Cardiac muscle cell (in vitro differentiated cells and primary cell): ENCODE measurements at places on chromosomes 7 and 10. TPM values are rescaled to one million over a fixed set of nuclear protein-coding genes. Genes with fewer than 3 reads are reported as not detected.

The ADAM8 gene
- 2.8 and 6.9 TPM in 2 replicates for total RNA-seq

- H3K4me1 ChIP-seq, result no peaks in the 10 kb centered on the region
- peaks cover 100% of the 10 kb centered on the region for H3K27me3 ChIP-seq
- H3K27ac ChIP-seq, result no peak overlapping the region
- no peaks in the 10 kb centered on the region for H3K36me3 ChIP-seq
- DNase-seq, result no peak
- H3K4me3 ChIP-seq, result no peak overlapping the region
Observed at GRCh38 chr7:157017603-157018327, 7.3 kb upstream of the MNX1 start.

GRCh38 chr10:121500701-121501332 lies 97.4 kb downstream of the FGFR2 start:
- H3K4me1 ChIP-seq, result no peaks in the 10 kb centered on the region
- no peaks in the 10 kb centered on the region for H3K27me3 ChIP-seq
- no peak overlapping the region for H3K27ac ChIP-seq
- no peak for DNase-seq

- no peak overlapping the region for H3K4me3 ChIP-seq
- no peaks in the 10 kb centered on the region for H3K36me3 ChIP-seq
- H3K27ac ChIP-seq, result no peak overlapping the region
- no peaks in the 10 kb centered on the region for H3K27me3 ChIP-seq
- no peaks in the 10 kb centered on the region for H3K4me1 ChIP-seq
- DNase-seq, result no peak
Observed at GRCh38 chr7:114540291-114540690, 125.7 kb downstream of the FOXP2 start.
